ENCODE measurements at places on chromosomes 1 and 21. TPM values are rescaled to one million over a fixed set of nuclear protein-coding genes. Genes with fewer than 3 reads are reported as not detected.

DNA sequence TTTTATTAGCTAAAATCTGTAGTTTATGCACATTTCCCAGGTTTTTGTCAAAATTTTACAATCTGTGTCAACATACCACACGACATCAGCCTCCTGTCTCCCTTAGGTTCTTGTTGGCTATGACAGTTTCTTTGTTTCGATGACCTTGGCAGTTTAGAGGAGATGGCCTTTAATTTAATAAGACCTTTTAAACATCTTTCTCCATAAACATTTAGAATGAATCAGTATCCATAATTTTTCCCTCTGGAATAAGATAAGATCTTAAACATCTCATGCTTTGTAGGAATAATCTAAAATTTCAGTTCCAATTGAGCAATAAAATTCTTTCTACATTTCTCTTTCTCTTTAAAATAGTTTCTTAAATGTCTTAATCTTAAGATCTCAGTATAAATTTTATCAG, 28.7 kb upstream of the DYRK1A start:
- H3K4me1 ChIP-seq, result peaks cover 13% of the 10 kb centered on the region
- no peaks in the 10 kb centered on the region for H3K27me3 ChIP-seq
- H3K4me3 ChIP-seq, result no peak overlapping the region
- peak overlapping the region; percentile 90 for H3K27ac ChIP-seq
- DNase-seq, result no peak
- H3K36me3 ChIP-seq, result no peaks in the 10 kb centered on the region

DNA sequence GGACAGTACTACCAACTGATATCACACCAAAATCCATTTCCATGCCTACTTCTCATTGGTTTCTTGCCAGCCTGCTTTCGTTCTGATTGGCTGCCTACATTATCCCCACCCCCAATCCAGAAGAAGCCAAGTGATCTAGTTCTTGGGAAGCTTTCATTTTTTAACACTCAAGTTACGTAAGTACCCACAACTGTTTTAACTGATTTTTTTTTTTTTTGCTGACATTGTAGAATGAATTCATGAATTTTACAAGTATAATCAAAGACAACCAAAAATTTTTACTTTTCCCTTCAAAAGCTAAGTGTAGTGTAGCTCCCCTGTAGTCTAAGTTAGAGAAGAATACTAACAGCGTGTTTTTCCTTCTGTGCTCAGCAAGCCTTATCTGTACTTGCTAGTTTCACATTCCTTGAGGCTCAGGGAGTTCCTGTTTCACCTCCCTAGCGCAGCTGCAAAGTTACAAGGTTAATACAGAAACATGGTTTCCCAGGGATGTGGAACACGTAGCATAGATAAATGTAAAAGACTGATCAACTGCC, at the start of gene SLC9C2:
TSS of gene SLC9C2 (minus strand) at position 17 of the 536 bp plus-strand sequence. CDS start 1,296 bp downstream, outside the sequence.
- no peaks in the 10 kb centered on the region for H3K36me3 ChIP-seq
- no peaks in the 10 kb centered on the region for H3K4me1 ChIP-seq
- no peak within 1 kb of the TSS for H3K27ac ChIP-seq
- H3K27me3 ChIP-seq, result no peaks in the 10 kb centered on the region
- no peak within 1 kb of the TSS for H3K4me3 ChIP-seq

DNA sequence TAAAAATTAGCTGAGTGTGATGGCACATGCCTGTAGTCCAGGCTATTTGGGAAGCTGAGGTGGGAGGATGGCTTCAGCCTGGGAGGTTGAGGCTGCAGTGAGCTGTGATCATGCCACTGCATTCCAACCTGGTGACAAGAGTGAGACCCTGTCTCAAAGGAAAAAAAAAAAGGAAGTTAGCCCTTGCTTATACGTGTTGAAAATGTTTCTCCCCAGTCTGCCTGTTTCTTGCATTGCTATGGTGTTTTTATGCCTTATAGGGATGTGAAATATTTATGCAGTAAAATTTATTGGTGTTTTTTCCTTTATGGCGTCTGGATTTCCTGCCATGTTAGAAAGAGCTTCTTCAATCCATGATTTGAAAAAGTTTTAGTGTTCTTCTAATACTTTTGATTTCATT, 3.6 kb upstream of the RERE start:
- no peak for DNase-seq
- H3K27ac ChIP-seq, result no peak overlapping the region
- no peak overlapping the region for H3K4me3 ChIP-seq
- H3K4me1 ChIP-seq, result peaks cover 16% of the 10 kb centered on the region
- no peaks in the 10 kb centered on the region for H3K36me3 ChIP-seq

DNA sequence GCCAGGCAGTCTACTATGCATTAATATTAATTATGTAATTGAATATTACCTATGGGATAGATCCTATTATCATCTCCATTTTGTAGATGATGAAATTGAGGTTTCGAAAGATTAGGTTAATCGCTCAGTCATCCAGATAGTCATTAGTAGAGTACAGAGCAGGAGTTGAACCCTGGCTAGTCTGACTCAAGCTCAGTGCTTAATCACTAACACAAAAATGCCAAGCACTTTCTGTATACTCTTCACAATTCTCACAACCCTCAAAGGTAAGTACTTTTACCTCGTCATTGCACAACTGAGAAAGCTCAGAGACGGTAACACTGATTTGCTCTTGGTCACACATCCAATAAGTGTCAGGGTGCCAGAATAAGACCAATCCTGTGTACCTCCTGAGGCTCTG, 280.2 kb upstream of the PLXNA2 start:
- no peaks in the 10 kb centered on the region for H3K36me3 ChIP-seq
- no peaks in the 10 kb centered on the region for H3K4me1 ChIP-seq
- H3K4me3 ChIP-seq, result no peak overlapping the region
- no peak overlapping the region for H3K27ac ChIP-seq
- no peak for DNase-seq

Gene HHIPL2
- 0.50 TPM for total RNA-seq

Gene FMO1
- not detected for total RNA-seq

DNA sequence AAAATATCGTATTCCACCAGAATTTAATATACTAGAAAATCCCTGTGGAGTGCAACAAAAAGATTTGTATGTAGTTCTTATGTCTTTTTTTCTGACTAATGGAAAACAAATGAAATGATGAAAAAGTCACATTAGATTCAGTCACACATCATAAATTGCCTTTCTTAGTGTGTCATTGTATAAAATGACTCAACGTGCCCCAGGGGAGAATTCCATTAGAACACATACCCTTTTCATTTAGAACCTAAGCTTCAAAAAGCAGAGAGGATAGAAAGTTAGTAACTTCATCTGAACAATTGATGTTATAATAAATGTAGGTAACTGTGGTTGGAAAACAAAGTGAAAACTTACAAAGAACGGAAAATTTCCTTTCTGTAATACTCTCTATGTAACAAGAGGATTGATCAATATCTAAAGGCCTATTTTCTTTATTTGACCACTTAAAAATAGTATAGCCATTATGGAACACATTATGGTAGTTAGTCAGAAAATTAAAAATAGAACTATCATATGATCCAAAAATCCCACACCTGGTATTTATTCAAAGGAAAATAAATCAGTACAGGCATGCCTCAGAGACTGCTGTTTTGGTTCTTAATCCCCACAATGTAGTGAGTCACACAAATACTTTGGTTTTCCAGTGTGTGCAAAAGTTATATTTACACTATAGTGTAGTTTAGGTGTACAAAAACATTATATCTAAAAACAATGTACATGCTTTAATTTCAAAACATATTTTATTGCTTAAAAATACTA, 1016.1 kb downstream of the KCNT2 start:
- peak; percentile 76 for DNase-seq
- H3K4me1 ChIP-seq, result peaks cover 11% of the 10 kb centered on the region
- H3K27ac ChIP-seq, result peak overlapping the region; percentile 95
- no peaks in the 10 kb centered on the region for H3K36me3 ChIP-seq

Gene UBQLN4
- 33.5 TPM for total RNA-seq

Gene IL24
- not detected for total RNA-seq

- DNase-seq, result peak; percentile 62
- H3K4me1 ChIP-seq, result no peaks in the 10 kb centered on the region
- H3K27me3 ChIP-seq, result peaks cover 26% of the 10 kb centered on the region
- H3K36me3 ChIP-seq, result no peaks in the 10 kb centered on the region
- H3K27ac ChIP-seq, result no peak overlapping the region
Measured at GRCh38 chr1:19974822-19975416, 4.5 kb downstream of the PLA2G2A start.

Gene RGS8
- total RNA-seq, result 0.12 TPM

Gene RXRG
- total RNA-seq, result not detected

- H3K27me3 ChIP-seq, result no peaks in the 10 kb centered on the region
- H3K27ac ChIP-seq, result no peak overlapping the region
- no peaks in the 10 kb centered on the region for H3K36me3 ChIP-seq
- H3K4me1 ChIP-seq, result no peaks in the 10 kb centered on the region
- H3K4me3 ChIP-seq, result no peak overlapping the region
Measured at GRCh38 chr1:100757946-100758345, 38.4 kb downstream of the VCAM1 start.

DNA sequence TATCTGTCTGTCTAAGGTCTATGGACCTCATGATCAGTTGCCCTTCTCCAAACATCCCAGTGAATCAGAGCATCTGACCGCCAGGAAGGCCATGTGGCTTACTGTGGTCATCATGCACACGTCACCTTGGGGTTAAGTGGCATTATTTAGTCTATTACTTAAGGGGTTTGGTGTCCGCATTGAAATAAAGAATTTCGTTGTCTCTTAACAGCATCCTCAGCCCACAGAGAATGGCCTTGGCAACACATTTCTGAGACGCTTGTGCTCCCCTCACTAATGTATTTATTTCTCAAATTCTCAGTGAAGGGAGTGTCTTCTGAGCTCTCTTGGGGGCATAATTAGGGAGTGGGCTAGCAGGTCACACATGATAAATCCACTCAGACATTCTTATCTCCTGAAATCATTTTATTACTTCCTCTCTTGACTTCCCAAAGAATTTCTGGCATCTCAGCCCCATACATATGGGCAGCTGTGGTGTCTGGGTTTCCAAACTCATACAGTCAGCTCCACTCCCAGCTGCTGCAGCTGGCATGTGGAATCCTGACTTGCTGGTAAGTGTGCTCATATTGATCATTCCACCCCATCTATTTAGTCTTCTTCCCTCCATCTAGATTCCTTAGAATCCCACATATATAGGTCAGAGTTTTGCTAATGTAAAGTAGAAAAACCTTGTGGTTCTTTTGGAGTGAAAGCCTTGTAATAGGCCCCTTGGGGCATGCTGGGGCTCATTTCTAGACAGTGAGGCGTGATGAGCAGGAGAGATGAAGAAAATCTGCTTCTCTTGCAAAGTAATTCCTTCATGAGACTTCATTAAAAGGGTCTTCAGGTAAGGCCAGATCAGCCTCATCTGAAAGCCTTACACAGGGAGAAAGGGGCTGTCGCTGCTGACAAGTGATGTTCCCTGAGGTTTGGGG, 110.5 kb downstream of the HHAT start:
- no peaks in the 10 kb centered on the region for H3K27me3 ChIP-seq
- peak; percentile 100 for DNase-seq
- H3K4me1 ChIP-seq, result peaks cover 32% of the 10 kb centered on the region
- no peaks in the 10 kb centered on the region for H3K36me3 ChIP-seq
- peak overlapping the region; percentile 90 for H3K27ac ChIP-seq

DNA sequence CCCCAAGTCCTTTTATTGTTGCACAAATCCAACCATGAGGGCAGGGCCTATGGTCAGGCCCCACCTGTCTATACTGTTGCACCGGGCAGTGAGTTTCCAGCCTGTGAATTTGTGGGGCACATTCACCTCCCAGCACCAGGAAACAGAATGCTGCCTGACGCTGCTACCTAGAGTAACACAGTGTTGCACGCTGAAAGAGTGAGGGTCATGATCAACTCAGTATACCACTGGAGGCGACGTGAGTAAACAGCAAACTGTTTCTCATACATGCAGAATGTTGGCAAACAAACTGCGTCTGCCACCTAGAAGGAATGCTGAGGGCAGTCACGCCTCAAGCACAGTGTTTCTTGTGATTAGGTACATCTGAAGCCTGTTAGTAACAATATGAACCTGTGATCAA, 13.4 kb upstream of the LRRC47 start:
- no peaks in the 10 kb centered on the region for H3K27me3 ChIP-seq
- H3K4me3 ChIP-seq, result no peak overlapping the region
- no peak for DNase-seq
- H3K36me3 ChIP-seq, result no peaks in the 10 kb centered on the region
- no peaks in the 10 kb centered on the region for H3K4me1 ChIP-seq
- H3K27ac ChIP-seq, result no peak overlapping the region

- H3K27ac ChIP-seq, result no peak overlapping the region
- DNase-seq, result no peak
- no peaks in the 10 kb centered on the region for H3K27me3 ChIP-seq
- H3K4me1 ChIP-seq, result no peaks in the 10 kb centered on the region
Measured at GRCh38 chr21:16388291-16388690, 658.5 kb downstream of the USP25 start.

GRCh38 chr21:45534636-45535331, 7.5 kb downstream of the SLC19A1 start:
- DNase-seq, result no peak
- peaks cover 4% of the 10 kb centered on the region for H3K36me3 ChIP-seq
- H3K27ac ChIP-seq, result no peak overlapping the region
- peaks cover 10% of the 10 kb centered on the region for H3K4me1 ChIP-seq
- no peaks in the 10 kb centered on the region for H3K27me3 ChIP-seq
- H3K4me3 ChIP-seq, result no peak overlapping the region
